NCI-H1930 (cell line): ENCODE measurements at places on chromosomes 16 and 17.

DNA sequence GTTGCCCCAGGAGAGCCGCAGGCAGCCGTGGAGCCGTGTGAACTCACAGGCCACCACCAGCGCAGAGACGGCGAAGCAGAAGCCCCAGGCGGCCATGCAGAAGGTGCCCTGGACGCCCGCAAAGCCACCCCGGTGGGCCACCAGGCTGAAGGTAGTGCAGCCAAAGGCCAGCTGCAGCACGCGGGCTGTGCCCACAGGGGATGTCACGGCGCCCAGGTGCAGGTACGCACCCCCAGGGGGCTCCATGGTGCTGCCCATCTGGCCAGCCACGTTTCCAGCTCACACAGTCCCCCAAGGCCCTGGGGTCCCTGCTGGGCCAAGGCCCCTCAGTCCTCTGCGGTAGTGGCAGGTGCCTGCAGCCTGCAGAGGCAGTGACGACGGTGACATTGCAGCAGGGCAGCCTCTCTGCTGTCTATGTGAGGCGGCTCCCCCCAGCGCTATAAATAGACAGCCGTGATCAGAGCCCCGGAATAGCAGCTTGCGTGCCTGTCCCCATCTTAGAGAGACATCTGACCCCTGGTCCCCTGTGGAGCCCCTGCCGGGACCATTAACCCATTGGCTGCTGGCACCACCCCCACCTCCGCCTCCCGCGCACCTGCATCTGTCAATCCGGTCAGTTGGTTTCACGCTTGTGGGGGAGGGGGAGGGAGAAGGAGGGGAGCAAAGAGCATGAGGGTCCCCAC is 4.5 kb upstream of the PYCR1 start:
- DNase-seq, result no peak

GRCh38 chr17:74368341-74369081 is 1.2 kb downstream of the GPR142 start:
- DNase-seq, result peak; percentile 13

GRCh38 chr17:77741109-77741508 is 217.4 kb upstream of the TNRC6C start:
- no peak for DNase-seq

DNA sequence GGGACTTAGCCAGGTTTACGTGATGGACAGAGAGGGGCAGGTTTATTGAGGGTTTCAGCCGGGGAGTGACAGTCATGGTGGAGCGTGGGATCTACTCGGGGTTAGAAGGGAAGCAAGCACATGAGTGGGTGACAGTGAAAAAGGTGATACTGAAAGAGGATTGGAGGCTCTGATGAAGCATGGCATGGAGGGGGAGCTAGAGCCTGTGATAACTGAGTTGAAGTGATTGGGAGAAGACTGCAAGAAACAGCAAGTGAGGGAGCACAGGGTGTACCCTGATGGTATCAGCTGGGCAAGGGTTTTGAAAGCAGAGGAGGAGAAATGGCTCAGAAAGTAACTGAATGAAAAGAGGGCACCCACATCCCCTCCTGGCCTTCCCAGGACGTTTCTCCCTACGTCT is 6.7 kb upstream of the KSR1 start:
- DNase-seq, result no peak

DNA sequence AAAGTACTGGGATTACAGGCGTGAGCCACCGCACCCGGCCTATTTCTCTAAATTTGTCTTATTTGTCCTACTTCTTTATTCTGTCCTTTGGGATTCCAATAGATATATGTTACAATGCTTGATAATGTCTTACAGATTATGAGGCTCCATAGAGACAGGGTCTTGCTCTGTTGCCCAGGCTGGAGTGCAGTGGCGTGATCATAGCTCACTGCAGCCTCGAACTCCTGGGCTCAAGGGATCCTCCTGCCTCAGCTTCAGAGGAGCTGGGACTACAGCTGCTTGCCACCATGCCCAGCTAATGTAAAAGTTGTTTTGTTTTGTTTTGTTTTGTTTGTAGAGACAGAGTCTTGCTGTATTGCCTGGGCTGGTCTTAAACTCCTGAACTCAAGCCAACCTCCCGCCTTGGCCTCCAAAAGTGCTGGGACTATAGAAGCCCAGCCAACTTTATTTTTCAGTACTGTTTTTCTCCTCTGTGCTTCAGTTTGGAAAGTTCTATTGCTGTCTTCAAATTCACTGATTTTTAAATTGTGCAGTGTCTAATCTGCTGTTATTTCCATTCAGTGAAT is 10.3 kb downstream of the ANKRD13B start:
- no peak for DNase-seq

DNA sequence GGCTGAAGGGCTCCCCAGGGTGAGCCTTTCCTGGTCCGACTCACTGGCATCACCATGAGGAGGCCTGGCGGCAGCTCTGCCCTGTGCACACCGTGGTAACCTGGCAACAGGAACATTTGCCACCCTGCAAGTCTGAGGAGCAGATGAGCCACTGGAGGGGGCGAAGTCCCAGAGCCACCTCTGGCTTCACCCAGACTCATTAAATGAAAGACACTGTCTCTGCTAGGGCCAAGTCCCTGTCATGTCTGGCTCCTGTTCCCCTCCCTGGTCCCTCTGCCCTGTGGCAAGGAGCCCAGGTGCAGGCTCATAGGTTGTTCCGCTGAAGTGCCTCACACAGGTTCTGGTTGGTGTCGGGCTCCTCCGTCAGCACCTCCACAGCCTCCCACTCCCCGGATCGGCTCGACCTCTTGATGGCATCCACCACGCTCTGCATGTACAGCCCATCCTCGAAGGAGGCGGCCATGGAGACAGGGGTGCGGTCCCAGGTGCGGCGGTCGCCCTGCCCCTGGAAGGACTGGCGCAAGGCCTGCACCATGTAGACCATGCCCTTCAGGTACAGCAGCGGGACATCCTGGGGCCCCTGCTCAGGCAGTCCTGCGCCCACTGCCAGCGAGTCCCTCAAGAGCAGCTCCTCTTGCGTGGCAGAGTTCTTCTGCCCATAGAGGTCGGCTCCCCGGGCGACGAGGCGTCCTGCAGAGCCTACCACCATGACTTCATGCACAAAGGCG is 8.4 kb downstream of the C16orf86 start:
- DNase-seq, result no peak

DNA sequence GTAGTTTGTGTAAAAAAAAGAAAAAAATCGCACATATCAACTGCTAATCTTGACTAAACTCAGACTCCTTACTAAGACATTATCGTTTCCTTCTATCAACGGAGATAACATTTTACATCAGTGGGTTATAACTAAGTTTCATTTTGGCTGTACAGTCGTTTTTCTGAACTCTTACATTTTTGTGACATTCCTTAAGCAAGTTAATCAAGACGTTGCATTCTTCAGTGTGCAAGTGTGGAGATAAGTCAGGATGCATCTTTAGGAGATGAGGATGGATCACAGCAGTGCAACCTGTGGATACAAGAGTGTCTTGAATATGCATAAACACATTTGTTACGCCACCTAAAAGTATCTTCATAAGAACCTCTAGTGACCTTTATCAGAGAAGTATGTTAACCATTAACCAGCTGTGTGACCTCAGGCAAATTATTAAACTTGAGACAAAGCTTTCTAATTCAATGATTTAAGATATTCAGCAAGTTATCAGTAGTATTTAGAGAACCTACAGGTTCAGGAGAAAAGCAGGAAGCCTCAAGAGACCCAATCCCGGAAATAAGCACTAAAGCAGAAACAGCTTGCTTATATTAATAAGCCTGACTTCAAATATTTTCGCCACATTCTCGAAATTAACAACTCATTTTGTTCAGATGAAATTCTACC is 9.4 kb downstream of the CMC2 start:
- DNase-seq, result no peak

DNA sequence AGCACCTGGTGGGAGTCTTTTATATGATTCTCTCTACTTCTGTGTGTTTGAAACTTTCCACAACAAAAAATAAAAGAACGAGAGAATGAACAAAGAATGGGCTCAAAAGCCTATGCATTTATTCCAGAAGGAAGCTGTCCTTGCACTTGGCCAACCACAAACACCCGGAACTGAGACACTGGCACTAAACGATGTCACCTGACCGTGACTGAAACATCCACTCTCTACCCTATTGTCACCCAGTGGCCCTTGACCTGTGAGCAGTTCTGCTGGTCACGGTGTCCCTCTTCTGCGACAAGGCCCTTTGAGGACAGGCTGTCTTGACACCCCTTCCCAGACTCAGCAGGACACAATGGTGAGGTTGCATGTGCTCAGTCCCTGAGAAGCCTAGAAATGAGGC is 56.6 kb downstream of the TEKT5 start:
- no peak for DNase-seq

DNA sequence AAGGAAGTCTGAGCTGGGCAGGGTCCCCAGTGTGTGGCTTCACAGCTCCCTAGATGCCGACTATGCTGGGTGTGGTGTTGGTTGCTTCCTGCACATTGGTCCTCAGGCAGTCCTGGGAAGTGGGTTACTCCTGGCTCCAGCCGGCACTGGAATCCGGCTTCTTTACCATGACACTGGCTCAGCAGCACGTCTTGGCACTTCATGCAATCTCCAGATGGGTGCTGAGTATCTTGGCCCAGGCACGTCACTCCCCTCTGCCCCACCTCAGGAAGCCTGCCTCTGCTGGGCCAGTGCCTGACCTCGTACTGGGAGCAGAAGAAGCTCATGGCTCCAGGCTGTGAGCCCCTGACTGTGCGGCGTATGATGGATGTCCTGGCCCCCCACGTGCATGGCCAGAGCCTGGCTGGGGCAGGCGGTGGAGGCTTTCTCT is 24.5 kb downstream of the FCSK start:
- DNase-seq, result no peak

DNA sequence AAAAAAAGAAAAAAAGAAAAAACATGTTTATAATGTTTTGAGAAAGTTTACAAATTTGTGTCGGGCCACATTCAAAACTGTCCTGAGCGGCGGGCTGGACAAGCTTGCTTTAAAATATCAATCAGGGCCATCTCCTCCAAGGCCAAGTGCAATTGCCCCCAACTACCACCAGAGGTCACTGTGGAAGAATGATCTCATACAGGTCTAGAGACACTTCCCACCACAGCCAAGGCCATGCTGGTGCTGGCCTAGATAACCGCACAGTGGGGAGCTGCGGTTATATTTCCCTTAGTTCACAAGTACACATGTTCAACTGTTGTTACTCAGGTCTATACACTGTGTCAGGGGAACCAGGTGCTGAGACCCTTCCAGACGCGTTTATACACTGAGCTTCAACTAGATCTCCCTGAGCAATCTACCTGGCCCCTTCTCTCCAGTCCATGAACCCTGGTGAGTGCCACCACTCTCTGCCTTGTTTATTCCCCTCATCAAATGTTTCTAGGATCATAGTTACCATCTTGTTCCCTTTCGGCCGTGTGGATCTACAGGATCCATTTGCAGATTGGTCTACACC is 83.8 kb upstream of the CCL2 start:
- peak; percentile 42 for DNase-seq

- DNase-seq, result no peak
These were observed 463 bp downstream of the TOP2A start for GRCh38 chr17:40417258-40417608.

GRCh38 chr17:1766382-1767135 is 4.7 kb downstream of the SERPINF1 start:
- no peak for DNase-seq

DNA sequence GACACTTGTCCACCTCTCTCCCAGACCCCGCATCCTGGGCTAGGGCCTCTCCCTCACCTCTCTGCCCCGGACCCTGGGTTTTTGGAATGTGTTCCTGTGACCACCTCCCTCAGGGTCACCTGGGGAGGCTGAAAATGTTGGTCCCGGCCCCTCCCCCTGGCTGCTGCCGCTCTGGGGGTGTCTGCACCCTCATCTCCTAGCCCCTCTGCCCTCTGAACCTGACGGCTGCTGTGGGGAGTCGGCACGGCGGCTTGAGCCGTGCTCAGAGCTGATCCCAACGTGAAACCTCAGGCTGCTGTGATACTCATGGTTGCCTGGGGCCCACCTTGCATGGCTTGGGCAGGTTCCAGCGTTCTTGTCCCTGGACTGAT is 42.8 kb downstream of the ADCY7 start:
- no peak for DNase-seq

DNA sequence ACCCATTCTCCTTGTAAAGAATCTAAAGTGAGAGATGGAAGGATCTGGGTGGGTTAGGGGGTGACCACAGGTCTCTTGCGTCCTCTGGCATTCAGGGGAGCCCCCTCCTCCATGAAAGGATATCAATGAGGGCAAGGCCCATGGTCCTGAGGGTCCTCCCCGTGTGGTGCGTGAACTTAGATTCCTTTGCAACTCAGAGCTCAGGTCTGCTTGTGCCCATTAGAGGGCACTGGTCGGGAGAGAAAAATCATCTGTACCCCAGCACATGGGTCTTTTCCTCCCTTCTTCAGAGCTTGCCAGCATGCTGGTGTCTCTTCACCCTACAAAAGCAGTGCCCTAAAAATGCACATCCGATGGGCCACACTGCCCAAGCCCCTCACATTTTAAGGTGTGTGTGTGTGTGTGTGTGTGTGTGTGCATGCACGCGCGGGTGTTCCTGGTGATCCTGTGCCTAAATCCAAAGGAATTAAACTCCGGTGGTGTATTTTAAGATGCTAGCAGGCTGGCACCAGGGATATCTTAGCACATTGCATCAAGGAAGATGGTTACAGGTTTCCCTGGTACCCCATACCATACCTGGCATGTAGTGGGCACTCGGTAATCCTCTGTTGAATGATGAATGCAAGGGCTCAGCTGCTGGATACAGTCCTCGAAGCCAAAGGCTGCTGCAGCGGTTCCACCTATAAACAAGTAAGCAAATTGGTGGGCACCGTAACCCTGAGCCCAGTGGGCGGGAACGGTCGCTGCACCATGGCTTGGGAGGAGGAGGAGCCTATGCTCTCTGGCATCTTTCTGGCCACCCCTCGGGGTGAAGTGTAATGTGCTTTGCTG is 4.7 kb downstream of the C1QTNF1 start:
- no peak for DNase-seq

DNA sequence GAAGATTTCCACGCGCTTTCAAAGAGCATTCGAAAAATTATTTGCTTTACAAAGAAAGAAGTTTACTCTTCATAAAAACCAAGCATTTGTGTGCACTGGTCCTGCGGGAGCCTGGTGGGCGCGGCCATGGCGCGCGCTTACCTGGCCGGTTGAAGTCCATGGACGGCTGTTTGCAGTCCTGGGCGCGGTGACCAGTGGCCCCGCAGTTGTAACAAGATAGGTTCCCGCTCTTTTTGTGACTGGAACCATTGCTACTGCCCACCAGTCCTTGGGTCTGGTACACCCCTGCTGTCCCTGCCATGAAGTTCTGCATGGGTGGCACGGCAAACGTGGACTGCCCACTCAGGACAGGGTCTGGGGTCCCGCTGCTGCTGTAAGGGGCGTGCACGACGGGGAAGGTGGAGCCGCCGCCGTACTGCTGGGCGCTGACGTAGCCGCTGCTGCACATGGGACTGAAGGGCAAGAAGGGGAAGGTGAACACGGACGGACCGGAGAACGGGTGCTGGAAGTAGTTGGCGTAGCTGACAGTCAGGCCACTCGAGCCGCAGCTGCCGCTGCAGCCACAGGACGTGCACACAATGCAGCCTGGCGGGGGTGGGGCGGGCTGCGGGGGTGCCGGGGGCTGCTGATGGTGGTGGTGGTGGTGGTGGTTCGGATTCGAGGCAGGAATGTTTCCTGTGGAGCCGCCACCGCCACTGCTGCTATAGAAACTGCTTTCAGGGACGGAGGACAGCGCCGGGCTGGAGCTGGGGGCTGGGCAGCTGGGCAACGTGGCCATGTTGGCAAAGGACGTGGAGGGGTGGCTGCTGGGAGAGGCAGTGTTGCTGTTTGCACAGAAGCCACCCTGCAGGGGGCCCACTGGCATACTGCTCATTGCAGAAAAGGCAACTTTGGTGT is 19.5 kb downstream of the MAP1LC3B start:
- DNase-seq, result no peak

GRCh38 chr17:6153375-6153774 is 83.2 kb downstream of the WSCD1 start:
- no peak for DNase-seq
